ENCODE measurements at places on chromosomes 1 and 21.
A peak's percentile ranks its signal among the peaks of the same experiment; 100 is the strongest.

GRCh38 chr1:160030657-160031364 is 979 bp downstream of the PIGM start:
- DNase-seq = no peak

DNA sequence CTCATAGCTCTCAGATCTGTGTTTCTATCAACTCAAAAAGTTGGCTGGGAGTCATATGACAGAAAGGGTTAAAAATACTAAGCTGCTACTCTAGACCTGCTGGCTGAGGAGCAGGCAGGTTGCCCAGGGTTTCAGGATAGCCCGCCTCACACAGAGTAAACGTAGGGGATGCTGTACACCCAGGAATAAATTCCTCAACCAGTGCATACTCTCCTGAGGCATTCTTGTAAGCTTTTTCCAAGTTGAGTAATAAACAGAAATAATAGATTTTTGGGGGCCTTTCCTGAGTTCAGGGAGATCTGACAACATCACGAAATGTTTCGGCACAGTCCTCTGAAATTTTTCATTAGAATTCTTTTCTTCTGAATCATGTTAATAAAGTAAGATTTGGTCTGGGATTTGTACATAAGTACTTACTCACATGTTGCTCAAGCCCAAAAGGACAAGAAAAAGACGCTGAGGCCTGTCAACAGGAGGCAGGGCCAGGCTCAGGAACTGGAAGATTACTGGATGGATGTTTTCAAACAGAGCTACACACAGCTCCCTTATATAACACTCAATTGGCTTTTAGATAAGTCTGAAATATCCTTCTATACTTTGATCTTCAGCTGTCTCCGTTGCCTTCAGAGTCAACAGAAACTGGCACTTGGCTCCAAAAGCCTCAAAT is 41.0 kb downstream of the TGFBR3 start:
- DNase-seq = no peak

GRCh38 chr1:241611063-241611462 is 29.1 kb downstream of the CHML start:
- DNase-seq = no peak

GRCh38 chr1:232557502-232558191 is 72.3 kb downstream of the SIPA1L2 start:
- DNase-seq = no peak

DNA sequence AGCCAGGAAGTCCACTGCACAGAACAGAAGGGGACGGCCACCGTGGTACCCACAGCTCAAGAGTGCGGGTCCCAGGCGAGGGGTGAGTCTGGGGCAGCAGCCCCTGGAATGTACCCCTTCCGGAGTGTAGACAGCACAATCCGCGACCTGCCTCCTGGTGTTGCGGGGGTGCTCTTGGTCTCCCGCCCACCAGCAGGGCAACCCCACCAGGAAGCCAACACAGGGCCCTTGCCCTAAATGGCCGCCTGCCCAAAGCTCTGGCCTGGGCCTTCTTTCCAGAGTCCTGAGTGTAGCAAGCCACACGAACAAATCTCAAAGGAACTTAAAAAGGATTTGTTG is 1.1 kb upstream of the SLC19A1 start:
- peak; percentile 22 for DNase-seq

DNA sequence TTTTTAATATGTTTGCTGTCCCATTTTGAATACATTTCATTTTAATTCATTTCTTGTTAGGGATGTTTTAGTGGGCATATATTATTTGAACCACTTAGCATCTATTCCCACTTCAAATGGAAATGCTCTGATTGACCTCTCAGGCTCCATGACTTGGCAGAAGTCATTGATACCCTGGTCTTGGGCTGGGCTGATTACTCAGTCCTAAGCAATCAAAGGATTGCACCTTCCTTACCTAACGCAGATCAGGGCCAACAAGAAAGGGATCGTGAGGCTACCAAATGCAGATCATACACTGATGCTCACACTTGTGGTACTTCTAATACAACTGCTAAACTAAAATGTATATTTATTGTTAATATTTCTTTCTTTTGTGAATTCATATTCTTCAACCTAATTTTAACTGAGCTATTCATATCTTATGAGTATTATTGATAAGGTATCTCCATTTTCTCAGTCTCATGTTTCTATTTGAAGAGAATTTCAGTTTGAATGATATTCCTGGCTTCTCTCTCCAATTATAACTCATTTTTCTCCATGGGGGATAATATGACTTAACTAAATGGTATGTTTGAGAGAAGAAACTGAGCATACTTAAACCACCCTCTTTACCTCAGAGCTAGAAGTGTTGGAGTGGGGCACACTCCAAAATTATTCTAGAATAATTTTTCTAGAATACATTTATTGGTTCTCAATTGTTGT is 615.5 kb upstream of the ADAMTS5 start:
- no peak for DNase-seq

DNA sequence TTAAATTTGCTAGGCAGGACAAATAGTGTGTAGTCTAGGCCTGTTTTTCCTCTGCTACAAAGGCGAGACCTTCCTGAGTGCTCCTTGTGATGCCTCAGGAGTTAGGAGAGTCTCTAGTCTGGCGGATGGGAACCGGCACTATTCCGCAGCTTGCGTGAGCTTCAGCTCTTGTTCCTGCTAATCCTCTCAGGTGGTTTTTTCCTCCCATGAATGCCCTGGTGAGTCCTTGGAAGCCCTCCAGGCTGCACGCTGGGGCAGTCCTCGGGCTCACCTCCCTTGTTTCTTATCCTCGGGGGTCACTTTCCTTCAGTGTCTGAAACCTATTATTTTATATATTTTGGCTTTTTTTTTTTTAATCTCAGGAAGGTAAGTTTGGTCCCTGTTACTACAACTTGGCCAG is 28.2 kb downstream of the UTS2 start:
- no peak for DNase-seq

- DNase-seq = no peak
These were observed 32.9 kb downstream of the CD58 start for GRCh38 chr1:116537898-116538297.

GRCh38 chr1:100799954-100800612 is 80.5 kb downstream of the VCAM1 start:
- no peak for DNase-seq

DNA sequence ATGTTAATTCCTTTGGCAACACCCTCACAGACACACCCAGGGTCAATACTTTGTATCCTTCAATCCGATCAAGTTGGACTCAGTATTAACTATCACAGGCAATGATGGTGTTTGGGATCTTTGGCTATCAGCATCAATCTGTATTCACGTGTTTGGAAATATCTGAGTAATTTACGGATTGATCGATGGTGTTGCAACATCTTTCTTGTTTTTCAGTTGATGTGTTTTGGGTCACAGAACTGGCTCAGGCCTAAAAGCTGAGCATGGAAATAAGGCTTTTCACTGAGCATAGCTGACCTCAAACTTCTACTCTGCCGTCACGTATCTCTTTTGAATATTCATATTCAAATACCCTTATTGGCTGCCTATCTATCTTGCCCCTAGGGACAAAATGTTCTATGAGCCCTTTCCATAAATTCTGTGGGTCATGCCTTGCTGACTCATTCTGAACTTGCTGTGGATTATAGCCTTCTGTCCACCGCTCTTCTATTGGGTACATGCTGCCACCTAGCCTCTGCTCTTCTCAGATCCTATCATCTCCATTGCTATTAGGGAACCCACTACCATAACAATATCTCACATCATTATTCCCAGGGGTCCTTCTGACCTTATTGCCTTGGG is 156.0 kb downstream of the PDE4B start:
- no peak for DNase-seq

DNA sequence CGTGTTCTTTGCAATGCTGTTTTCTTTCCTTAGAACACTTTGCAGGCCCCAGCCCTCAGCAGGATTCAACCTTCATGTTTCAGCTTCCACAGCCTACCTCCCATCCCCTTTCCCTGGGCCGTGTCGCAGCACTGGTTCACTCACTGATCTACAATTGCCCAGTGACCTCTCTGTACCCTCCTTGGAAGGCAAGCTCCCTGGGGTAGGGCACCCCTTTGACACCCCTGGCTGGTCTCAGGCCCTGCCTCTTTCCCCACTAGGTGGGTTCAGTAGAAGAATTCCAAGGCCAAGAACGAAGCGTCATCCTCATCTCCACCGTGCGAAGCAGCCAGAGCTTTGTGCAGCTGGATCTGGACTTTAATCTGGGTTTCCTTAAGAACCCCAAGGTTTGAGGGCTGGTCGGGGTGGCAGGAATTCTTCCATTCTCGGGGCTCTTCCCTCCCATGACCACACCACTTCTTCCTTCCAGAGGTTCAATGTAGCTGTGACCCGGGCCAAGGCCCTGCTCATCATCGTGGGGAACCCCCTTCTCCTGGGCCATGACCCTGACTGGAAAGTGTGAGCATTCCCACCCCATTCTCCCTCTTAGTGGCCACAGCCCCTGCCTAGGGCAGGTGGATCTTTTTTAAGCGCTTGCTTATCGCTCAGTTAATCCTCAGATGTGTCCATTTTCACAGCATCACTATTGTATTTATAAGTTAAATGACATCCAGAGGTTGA is 7.3 kb downstream of the RHOC start:
- DNase-seq = no peak

GRCh38 chr1:81600363-81600762 is 200.4 kb upstream of the ADGRL2 start:
- no peak for DNase-seq

- DNase-seq = no peak
These were observed 16.9 kb upstream of the MCL1 start for GRCh38 chr1:150596095-150596892.

- no peak for DNase-seq
These were observed 191.5 kb downstream of the NFIA start for GRCh38 chr1:61273861-61274260.

GRCh38 chr1:39971138-39971537 is 16.2 kb downstream of the MFSD2A start:
- no peak for DNase-seq

All from omental fat pad (tissue), 4 donors.